Activated CD4-positive, alpha-beta T cell treated with anti-CD3 and anti-CD28 coated beads, Interleukin-2, amount 10 ng/mL, durations not matched to agents 7 days and 5 days (primary cell): ENCODE measurements at places on chromosomes 7 and 10.

DNA sequence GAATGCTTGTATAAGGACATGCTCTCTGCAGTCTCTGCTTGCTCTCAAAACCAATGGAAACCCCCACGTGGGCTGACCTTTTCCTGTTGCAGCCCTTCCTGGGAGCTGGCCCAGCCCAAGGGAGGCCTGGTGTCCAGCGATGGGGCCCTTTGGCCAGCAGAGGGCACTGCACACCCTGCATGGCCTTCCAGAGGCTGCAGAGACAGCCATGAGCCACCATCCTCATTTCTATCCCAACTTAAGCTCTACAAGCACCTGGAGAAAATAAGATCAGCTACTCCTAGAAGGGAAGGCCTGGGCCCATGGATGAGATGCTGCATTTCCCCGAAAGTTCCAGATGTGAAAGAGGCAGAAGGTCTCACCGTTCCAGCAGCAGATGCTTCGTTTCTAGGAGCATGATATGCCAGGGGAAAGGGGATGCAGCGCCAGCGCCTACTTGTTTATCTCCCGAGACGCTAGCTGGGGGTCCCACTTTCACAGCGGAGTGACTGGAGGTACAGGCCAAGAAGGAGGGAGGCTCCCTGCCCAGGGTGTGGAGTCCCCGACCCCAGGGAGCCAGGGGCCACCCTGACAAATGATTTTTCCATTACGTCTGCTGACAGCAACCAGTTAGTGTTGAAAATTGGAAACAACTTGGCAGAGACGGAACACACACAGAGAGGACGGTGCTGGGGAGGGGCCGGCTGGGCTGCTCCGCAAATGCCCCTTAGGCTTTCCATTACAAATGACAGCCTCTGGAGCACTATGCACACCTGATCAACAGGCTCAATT lies 106.4 kb downstream of the ZRANB1 start:
- peak; percentile 63 for DNase-seq

DNA sequence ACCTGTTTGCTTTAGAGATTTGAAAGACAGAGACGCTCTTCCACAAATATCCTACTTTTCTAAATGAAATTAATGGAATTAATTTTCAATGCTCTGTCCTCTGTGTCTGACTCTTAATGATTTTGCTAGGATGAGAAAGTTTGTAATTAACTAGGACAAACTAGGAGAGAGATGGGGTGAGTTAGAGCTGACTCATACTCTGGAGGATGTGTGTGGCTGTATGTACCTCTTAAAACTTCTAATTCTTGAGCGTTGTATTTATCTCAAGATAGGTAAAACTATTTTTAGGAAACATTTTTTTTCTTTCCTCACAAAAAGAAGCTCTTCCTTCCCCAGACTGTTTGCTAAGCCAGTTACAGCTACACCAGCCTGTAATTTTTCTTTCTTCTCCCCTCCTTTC lies 178.8 kb upstream of the ANKRD30A start:
- no peak for DNase-seq

DNA sequence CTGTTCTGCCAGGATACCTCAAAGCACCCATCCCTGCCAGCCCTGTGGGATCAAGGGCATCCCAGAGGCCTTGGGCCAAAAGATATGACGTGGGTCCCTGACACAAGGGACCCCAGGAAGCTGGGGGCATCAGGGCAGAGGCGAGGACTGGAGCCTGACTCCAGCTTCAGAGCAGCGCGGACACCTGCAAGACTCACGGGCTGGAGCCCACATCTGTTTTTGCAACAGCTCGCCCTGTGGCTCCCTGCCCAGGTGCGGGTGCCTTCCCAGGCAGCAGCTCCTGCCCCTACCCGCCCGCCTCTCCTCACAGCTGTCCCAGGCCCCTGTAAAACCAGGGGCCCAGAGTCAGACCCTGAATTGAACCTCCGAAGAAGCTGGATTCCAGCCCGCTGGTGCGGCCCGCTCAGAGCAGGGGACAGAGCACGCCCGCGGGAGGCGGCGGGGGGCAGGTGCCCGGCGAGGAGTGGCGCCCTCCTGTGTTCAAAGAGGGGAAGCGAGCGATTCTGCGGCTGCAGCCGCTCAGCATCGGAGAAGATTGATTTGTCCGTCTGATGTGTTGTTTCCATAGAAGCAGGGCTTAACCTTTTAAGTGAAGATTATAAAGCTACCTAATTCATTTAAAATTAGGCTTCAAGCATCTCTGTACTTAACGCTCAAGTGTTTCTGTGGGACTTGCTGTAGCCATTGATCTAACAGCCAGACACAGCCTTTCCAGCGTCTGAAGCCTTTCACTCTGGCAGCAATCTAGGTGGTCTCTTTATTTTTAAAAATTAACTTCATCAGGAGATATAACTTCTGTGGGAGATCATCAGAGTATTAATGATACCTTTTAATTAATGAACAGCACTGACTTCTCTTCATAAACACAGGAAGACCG lies 88.4 kb downstream of the BEND7 start:
- DNase-seq = peak; percentile 62

GRCh38 chr7:38107486-38107893 lies 70.6 kb upstream of the STARD3NL start:
- DNase-seq = peak; percentile 75

DNA sequence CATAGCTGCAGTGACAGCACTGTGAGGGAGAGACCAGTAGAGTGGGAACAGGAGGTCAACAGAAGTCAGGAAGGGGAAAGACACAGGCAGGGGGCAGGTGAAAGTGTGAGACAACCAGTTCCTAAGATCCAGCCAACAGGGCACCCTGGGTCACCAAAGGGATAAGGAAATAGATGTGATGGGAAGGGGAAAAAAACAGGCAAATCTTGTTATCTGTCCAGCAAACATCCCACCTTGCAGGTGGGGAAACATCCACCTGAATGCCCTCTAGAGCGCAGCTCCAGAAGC lies 42.5 kb downstream of the DPCD start:
- DNase-seq = no peak

DNA sequence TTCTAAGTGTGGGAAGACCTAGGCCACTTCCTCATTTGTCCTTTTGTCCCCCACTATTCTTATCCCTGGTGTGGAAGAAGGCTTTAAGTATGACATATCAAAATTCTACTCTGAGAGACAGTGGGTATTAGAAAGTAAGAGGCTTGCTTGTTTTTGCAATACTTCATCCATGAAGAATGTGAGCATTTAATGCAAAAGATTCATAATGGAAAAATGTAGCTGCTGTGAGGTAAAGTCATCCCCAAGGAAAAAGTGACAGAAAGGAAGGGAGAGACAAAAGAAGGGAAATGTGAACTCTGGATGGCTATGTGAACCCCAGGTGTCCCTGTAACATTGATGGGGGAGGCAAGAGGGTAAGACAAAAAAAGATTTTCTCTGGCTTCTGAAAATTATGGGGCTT lies 607.5 kb downstream of the SORCS1 start:
- no peak for DNase-seq

- DNase-seq = no peak
These were observed 43.9 kb upstream of the EEPD1 start for GRCh38 chr7:36109013-36109627.

DNA sequence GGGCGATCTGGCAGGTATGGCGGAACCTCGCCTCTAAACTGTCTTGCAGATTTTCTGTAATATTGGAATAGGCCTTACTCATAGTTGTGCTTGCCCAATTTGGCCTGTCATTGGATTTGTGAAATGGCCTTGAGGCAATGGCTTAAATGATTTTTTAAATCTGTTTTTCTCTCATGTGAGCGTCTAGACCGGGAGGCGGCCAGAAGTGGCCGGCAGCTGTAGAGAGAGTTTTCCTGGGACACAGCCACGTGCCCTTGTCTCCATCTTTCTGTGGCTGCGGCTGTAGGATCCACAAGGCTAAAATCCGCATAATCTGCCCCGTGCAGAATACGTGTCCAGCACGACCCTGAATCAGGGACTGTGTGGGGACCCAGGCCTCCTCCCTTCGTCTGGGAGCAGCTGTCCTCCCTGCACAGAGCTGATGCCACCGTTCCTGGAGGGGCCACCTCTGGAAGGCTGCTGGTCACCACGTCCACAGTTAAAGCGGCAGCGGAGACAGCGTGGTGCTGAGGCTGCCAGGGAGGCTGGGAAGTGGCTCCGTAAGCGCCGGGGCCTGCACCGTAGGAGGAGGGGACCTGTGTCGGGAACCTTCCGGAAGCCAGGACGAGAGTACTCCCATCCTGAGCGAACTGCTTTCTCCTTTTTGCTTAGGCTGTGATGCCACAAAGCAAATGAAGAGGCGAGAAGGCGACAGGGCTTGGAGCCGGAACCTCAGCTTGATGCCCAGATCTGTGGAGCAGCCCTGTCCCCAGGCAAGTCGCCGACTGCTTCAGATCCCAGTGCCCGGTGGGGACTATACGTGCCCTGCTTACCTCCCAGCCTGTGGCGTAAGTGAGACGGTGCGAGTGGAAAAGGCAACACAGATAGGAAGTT lies 99.8 kb downstream of the DYNC2I1 start:
- DNase-seq = no peak

DNA sequence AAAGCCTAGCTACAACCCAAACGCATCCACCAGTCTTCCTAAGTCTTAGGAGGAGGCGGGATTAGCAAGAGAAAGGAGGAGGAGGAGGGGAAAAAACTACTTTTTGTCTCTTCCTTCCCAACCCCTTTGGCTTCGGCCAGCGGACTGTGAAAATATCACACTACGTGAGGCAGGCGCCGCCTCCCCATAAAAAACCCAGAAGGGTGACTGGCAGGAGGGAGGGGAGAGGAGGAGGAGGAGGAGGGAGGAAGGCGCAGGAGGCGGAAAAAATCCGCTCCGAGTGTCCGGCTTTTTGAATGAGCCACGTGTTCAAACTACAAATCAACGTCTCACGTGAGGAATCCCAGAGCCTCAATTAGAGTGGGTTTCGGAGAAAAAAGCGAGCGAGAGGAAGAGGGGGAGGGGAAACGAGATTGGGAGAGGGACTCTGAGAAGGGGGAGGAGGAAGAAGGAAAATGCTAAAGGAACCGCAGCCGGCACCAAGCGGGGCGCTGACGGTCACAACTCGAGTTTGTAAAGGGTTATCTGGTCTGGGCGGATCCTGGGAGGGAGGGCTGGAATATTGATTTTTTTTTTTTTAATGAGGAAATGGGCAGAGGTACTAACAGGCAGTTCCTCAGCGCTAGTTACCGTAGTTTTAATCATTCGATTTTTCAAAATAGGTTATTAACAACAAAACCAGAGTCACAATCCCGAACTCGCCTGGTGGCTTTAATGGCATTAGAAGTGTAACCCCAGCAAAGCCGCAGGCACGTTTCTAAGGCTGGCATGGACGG lies at the start of gene IGF2BP3:
Gene IGF2BP3 (minus strand): TSS at position 162 of the 776 bp plus-strand sequence. CDS start 381 bp downstream, outside the sequence.
- DNase-seq = peak; percentile 31

DNA sequence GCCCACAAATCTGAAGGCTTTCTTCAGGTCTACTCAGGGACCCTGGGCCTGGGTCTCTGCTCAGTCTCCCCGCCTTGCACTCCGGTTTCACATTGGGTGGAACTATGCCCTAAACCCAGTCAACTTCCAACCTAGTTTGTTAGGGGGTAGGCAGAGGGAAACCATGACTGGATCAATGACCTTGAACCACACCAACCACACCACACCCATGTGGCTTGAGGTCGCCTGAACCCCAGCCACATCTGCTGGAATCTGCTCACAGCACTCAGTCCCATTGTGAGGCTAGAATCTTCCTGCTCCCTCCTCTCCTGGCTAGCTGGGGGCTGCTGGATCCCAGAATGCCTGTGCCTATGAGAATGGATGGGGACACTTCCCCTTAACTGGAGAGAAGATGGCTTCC lies 17.9 kb downstream of the RFC2 start:
- peak; percentile 50 for DNase-seq

GRCh38 chr10:118449521-118449920 lies 107.4 kb upstream of the FAM204A start:
- DNase-seq = no peak

DNA sequence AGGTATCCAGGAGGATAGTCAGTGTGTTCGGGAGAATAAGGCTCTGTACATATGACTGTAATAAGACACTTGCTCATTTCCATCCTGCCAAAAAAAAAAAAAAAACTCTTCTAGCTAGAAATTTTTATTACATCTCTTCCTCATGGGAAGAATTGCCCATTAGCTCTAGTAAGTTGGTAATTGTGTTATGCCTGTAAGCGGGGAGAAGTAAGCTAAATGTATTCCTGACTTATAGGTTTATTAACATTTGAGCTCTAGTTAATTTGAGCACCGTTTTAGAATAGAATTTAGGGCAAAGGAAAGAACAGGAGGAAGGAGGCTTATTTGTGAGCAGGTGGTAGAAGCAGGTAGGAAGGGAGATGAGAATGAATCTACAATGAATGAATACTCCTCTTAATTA lies 1210.6 kb downstream of the SORCS1 start:
- DNase-seq = no peak

- DNase-seq = peak; percentile 3
These were observed 34.8 kb downstream of the KLF6 start for GRCh38 chr10:3750006-3750816.

DNA sequence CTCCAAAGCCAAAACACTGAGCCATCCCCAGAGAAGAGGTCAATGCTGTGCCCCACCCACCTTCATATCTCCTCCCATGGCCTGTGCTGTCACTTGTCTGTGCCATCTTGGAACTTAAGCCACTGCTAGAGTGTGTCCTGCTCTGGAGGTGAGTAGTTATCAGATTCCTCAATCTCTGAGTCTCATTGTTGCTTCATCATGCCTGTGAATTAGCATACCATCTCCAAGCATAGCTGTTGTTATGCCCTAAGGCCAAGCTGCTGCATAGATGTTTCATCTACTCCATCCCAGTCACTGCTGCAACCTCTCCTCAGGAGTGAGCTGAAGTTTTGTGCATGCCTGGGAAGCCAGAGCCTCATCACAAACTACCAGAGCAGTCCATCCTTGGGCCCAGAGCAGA lies 349.0 kb downstream of the ZWINT start:
- no peak for DNase-seq

- no peak for DNase-seq
These were observed 44.0 kb upstream of the COL13A1 start for GRCh38 chr10:69757553-69758309.

DNA sequence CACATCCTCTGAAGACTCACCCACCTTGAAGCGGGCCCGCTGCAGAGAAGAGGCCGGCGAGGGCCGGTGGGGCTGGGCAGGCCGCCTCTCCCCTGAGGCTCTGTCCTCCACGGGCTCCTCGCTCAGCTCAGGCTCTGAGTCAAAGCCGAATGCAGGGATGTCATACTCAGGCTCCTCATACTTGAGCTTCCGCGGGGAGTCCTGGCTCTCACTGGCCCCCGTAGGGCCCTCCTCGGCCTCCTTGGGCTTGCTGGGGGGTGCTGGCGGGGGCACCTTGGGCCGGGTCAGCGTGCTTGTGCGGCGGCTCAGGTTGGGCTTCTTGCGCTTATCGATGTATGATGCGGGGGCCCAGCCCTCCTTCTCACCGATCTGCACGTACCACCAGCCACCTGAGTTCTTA lies 109.9 kb downstream of the NEURL1 start:
- DNase-seq = no peak

- no peak for DNase-seq
These were observed 217.1 kb upstream of the GHITM start for GRCh38 chr10:83921984-83922860.

DNA sequence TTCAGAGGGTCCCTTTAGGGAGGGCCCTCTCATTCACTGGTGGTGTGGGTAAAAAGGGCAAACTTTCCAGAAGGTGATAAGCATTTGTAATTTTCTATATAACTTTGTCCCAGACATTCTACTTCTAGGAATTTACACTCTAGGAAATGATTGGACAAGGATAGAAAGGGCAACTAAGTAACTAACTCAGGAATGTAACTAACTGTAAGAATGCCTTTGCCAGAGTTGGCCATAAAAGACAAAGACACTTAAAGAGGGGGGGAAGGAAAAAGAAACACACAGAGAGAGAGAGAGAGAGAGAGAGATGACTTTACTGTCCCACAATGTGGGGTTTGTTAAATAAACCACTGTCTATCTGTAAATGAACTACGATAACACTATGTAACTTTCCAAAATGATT lies 38.5 kb upstream of the ITPRID1 start:
- no peak for DNase-seq

- DNase-seq = no peak
These were observed 108.7 kb upstream of the RHOBTB1 start for GRCh38 chr10:61052469-61053205.
